ENCODE measurements at places on chromosomes 12 and 14.
A peak's percentile ranks its signal among the peaks of the same experiment; 100 is the strongest.

- no peak for DNase-seq
These were observed 13.3 kb upstream of the TBX3 start for GRCh38 chr12:114697243-114697716.

DNA sequence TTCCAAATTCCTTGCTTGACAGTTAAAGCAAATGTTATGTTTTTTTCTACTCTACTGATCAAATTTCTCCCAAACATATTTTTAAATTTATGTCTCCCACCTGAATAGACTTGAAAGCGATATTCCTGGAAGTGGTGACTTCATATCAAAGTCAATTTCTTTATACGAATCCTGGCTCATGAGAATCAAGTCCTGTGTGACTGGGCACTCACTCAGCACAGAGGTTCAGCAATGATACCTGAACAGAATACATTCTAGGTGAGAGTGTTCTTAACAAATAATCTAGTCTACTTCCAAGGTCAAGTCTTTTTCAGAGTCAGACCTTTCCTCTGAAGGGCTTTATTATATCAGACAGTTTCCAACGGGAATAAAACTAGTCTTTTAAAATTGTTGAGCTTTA is 1070.6 kb downstream of the TRHDE start:
- no peak for DNase-seq

DNA sequence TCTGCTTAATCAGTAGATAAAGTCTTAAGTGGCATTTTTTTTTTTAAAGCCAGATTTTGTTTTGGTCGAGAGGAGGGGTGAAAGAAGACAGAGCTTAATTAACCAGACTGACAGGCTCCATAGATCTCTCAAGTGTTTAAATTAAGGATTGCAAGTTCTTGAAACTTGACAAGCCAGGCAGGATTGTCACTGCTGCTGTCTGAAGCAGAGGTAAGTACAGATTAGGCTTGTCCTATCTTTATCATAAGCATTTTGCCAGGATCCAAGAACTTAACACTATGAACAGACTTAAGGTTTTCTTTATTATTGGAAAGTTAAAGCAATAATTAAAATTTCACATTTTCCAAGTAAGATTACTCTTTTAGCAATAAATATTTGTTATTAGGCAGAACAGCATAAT is 179.6 kb upstream of the LMO3 start:
- DNase-seq = no peak

DNA sequence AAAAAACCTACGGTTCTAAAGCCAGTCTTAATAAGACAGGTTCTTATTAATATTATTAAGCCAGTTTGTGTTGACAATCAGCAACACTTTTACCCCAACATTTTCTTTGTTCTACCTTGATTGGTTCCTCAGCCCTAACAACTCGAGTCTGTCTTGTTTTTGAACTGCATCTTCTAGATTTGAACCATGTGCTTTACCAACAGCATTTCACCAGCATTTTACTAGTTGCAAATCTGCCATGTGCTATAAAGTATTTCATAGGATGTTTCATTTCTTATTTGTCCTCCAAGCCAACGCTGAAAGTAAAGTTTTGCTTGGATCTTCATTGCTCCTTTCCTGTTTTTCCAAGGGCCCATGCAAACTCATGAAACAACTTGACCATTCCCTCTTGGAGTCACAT is 133.4 kb downstream of the ST8SIA1 start:
- DNase-seq = no peak

DNA sequence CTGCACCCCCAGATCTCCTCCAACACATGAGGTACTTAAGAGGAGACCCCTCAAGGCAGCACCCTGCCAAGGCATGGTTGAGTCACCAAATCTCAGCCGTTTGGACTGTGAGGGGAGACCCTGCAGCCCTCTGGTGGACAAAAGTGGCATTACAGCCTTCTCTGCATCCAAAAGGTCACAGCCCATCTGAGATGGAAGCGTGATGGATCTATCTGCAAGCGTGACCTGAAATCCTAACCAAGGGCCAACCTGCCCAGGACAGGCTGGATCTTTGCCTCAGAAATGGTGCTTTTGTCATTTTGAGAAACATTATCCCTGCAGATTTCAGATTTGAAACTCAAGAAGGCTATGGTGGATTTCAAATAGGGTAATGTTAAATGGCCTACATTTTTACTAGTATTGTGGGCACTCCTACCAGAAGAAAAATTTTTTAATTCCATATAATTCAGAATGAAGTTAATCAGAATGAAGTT is 23.7 kb upstream of the DHRS4 start:
- DNase-seq = peak; percentile 83

DNA sequence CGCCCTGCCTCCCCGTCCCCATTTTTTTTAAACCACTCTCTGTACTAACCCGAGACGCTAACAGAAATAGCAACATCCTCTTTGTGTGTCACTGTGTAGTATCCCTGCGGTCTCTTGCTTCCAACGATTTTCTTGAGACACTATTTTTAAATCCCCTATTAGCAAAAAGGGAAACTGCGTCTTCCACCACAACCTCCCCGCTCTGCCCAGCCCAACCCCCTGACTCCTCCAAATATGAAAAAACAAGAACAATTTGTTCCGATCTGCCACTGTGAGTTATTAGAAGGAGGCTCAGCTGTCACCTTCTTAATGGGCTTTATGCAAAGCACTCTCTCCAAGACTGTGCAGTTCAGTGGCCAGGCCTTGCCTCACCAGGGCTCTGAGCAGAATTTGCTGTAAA is 76.3 kb downstream of the MAP1LC3B2 start:
- no peak for DNase-seq

- no peak for DNase-seq
These were observed 24.5 kb downstream of the RECQL start for GRCh38 chr12:21476949-21477348.

- no peak for DNase-seq
These were observed 213.7 kb downstream of the SLC2A13 start for GRCh38 chr12:39892146-39892545.

GRCh38 chr12:4293299-4293965 is 19.9 kb downstream of the CCND2 start:
- DNase-seq = no peak

GRCh38 chr12:70831543-70831942 is 89.0 kb downstream of the PTPRR start:
- no peak for DNase-seq

DNA sequence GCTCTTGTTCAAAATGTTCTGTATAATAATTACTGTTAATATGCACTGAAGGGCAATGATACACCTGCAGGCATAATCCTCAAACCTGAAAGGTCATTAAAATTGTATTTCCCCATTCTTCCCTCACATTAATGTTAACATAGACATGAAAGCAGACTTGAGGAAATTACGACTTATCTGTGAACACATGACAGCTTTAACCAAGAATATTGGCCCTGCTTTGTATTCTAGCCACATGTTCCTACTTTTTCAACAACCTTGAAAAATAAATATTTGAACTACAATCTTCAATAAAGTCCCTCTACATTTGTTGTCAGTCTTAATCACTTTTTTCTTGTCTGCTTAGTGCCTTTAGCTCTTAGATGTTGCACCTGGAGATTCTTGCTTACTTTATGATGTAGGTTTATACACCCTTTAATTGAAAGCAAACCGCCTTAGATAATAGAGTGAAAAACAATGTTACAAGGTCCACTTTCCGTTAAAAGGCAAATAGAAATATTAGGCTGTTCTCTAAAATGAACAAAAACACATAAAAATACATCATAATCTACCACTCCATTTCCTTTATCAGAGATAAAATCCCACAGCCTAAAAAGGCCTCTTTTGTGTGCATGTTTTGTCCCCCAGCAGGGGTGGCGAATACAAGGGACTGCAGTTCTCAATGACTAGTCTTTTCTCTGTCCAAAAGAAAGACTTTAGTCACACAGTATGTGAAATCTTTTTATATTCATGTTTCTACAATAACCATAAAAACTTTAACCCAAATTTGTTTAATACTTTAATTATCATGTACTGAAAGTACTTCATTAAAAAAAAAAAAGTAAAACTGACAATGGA is 55.9 kb downstream of the ZFC3H1 start:
- DNase-seq = no peak

DNA sequence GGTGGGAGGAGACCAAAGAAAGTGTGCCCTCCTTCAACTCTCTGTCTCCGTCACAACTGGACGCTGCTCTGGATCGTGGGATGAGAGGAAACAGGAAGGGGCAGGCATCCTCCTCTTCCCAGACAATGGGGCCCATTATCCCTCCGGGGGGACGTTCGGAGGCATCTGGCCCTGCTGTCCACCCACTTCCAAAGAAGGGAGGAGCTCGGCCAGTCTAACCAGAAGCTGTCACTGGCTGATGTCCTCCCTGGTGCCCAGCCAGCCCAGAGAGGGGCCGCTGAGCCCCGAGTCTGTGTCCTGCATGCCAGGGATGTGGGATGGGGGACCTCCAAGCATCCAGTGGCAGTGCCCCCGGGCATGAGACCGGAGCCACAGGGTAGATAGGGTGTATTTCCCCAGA is 39.8 kb upstream of the MEG3 start:
- no peak for DNase-seq

DNA sequence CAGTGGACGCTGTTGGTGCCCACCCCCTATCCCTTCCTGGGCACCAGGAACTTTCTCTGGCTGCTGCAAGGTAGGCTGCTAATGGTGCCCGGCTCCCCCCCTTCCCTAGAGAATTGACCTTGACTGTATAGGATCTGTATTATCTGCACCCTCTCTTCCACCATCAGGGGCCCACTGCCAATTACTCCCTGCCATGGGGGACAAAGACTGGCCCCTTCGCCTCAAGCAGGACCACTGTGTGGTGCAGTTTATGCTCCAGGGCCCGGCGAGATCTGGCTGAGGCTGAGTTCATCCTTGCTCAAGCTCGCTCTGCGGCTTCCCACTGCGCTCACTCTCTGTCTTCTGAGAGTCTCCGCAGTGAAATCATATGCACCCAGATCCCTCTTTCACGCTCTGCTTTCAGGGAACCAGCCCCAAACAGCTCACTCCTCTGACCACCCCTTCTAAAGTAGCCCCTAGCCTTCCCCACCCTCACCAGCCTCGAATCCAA is 95.2 kb downstream of the LGMN start:
- DNase-seq = no peak

GRCh38 chr14:82602794-82603193 is 1069.1 kb upstream of the SEL1L start:
- DNase-seq = no peak

DNA sequence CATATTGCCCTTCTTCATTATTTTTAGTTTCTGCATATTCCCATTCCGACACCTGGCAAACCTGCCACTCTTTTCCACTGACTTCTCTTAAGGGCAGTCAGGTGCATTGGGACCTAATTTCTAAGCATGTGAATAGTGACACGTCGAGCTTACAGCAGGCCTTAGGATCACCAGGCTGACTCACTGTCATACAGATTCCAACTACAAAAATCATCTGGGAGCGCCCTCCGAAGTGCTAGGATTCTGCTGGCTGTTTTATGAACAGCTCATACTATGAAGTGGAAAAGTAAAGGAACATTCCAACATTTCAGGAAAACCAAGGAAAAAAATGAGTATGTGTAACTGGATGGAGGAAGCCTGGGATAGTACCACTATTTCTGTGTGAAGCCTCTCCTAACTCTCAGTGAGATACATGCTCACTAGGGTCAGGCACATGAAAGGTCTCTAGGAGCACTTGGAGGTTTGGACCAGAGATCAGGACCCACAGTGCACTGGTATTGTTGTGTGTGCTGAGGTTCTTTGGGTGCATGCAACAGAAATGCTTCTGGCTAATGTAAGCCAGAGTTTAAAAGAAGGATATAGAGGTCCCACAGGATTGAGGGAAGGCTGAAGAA is 257.4 kb downstream of the ZFP36L1 start:
- no peak for DNase-seq

DNA sequence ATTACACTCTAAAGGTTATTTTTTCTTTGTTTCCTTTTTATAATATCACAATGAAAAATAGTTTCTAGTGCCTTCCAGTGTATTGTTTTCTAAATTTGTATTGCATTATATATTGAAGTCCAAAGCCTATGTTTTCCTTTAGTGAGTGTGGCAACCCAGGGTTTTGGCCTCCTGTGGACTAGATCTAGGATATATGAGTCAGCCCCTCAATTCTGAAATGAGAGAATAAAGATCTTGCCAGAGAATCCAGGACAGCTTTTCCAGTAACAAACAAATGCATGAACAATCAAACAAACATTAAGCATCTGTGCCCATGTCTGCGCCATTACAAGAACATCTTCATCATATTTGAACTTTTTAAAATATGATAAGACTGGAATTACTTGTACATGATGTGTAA is 70.7 kb upstream of the SSTR1 start:
- DNase-seq = no peak

DNA sequence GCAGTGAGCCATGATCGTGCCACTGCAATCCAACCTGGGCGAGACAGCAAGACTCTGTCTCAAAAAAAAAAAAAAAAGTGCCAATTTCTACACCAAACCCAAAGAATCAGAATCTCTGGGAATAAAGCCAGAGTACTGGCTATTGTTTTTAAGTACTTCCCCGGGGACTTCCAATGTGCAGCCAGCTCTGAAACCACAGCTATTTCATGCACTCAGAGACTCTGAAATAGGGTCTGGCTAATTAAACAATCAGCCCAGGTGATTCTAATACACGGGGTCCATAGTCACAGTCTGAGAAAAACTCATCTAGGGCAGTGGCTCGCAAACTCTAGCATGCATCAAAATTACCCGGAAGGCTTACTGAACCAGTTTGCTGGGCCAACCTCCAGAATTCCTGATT is 56.3 kb downstream of the SIX6 start:
- DNase-seq = no peak

GRCh38 chr12:98741196-98741555 is 96.1 kb downstream of the APAF1 start:
- DNase-seq = no peak

DNA sequence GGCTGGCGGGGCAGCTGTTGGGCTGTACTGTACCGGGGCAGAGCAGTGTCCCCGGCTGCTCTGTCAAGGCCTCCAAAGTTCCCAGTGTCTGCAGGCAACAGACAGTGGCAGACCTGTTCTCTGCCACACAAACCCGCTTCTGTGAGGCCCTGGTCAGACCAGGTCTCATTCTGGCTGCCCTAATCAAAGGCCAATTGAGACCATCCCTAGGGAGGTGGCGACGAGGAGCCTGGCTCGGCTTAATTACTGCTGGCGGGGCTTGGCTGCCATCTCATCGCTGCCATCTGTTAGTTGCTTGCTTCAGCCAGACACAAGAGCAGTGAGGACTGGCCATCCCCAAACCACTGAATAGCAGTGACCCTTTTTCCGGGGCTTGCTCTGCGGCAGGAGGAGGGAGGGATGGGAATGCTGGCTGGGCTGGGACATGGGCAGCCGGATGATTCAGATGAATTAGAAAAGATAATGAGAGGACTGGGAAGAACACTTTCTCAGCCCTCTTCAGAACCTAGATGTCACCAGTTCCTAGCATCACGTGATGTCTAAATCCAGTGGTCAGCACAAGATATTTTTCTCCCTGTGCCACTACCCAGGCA is 24.5 kb downstream of the ERG28 start:
- DNase-seq = peak; percentile 30

DNA sequence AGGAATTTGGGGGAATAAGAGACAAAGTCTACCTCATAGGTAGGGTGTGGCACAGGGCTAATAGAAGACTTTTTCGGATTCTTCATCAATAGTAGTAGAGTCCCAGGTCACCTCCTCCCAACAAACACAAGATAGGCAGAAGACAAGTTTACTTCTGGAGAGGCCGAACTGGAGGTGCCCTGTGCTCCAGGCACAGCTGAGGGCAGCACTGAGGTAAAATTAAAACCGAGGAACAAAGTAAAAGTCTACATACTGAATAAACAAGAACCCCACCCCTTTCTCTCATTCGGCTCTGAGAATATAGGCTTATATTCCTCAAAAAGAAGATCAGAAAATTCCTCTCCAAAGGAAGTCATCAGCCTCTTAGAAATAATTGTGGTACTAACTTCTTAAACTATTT is 161.5 kb downstream of the SEC23A start:
- DNase-seq = no peak

GRCh38 chr12:53743266-53744129 is 8.3 kb downstream of the CISTR start:
- DNase-seq = peak; percentile 82

GRCh38 chr12:45216230-45216982 is 511 bp downstream of the ANO6 start:
- DNase-seq = peak; percentile 65

Data from H9 (cell line).